Stimulated activated CD8-positive, alpha-beta memory T cell treated with anti-CD3 and anti-CD28 coated beads, Interleukin-15, amount 100 ng/mL, for 24 hours (primary cell): ENCODE measurements at places on chromosomes 5 and 9.

DNA sequence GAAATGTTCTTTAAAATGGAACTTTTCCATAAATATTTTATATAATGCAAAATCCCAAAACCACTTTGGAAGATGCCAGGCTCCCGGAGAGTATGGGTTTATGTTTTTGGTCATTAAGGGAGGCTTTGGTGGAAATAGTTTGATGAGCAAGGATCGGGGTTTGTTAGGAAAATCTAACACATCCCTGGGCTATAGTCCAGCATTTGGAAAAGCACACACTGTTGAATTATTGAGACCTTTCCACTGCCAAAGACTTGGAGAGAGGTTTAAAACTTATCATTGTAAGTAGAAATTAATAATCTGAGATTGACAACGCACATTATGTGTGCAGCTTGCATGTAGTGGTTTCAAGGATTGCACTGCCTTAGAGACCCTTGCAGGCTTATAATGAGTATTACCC lies 156.3 kb downstream of the PARP8 start:
- no peak for DNase-seq

DNA sequence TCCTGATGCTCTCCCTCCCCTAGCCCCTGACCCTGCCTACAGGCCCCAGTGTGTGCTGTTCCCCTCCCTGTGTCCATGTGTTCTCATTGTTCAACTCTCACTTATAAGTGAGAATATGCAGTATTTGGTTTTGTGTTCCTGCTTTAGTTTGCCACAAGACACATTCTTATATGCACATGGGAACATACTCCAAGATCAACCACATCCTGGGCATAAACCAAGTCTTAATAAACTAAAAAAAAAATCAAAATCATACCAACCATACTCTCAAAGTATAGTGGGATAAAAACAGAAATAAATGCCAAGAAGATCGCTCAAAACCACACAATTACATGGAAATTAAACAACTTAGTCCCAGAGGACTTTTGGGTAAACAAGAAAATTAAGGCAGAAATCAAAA lies 11.2 kb upstream of the ZCCHC9 start:
- DNase-seq: no peak

- no peak for DNase-seq
Measured at GRCh38 chr5:54362434-54362833, 52.1 kb upstream of the ARL15 start.

DNA sequence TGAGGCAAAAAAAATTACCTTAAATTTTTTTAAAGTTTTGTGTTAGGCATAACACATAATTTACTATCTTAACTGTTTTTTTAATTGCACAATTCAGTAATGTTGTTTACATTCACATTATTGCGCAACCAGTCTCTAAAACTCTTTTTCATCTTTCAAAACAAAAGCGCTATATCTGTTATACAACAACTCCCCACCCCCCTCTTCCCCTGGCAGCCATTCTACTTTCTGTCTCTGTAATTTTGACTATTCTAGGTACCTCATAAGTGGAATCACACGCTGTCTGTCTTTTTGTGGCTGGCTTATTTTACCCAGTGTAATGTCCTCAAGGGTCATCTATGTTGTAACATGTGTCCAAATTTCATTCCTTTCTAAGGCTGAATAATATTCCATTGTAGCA lies 241.5 kb upstream of the DMRT1 start:
- DNase-seq: no peak

DNA sequence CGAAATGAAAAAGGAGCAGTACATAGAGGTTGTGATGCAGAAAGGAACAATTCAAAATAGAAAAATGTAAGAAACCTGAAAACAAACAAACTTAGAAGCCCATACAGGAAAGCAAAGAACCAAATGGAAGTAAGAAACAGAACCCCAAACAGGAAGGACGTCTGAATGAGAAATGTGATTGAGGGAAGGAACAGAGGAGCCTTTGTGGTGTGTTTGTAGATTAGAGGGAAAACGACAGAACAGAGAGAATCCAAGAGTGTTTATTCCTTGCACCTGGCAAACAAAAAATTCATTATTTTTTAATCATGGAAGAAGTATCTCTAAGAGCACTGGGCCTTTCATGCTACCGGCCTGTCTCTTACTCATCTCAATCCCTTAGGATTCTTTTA lies 67.8 kb upstream of the ZSWIM6 start:
- DNase-seq: no peak

DNA sequence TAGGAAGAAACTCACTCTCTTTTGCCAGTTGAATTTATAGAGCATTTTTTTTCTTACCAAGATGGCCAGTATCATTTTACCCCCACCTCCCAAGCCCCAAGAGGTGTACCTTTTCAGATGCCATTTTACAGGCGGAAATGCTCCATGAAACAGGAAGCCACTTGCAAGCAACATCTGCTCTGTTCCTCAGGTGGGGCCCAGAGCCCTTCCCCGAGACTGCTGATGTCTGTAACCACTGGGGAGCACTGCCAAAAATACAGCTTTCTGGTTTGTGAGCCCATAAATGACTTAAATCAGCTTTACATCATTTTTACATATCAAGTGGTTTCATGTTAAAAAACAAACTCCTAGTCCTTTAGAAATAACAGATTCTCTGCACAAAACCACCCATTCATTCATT lies 42.9 kb upstream of the GARNL3 start:
- DNase-seq: no peak

- DNase-seq: no peak
Measured at GRCh38 chr5:65769539-65769938, 47.5 kb downstream of the NLN start.
